ENCODE measurements at places on chromosomes 13 and 19.

- DNase-seq = no peak
These were observed 3.7 kb downstream of the NAPA start for GRCh38 chr19:47511128-47511517.

DNA sequence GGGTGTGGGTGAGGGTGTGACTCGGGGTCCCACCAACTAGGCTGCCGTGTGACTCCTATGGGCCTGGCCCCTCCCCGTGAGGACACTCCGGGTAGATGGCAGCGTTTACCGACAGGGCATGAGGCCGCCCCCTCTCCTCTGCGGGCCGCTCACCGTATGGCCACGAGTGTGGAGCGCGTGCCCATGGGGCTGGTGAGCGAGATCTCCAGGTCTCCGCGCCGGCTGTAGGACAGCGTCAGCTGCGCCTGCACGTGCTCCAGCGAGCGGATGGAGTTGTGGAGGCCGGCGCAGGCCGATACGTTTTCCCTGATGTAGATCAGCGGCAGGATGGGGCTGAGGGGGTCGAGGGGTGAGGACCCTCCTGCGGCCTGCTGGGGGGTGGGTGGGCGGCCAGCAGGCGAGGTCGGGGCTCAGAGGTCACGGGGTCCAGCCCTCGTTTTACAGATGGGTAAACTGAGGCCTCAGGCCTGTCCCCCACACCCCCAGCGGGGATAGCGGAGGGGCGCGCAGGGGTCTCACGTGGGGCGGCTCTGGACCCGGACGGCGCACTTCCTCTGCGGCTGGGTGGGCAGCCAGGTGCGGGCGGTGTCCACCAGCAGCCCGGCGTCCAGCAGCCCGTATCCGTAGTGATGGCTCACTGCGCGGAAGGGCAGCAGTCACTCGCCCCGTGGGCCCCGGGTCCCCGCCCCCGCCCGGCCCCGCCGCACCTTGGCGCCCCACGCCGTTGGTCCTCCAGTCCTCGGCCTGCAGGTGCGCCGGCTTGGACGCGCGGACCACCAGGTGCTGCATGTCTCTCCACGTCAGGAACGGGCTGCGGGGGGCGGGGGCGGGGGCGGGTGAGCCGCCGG is 4.3 kb upstream of the C19orf25 start:
- DNase-seq = no peak

DNA sequence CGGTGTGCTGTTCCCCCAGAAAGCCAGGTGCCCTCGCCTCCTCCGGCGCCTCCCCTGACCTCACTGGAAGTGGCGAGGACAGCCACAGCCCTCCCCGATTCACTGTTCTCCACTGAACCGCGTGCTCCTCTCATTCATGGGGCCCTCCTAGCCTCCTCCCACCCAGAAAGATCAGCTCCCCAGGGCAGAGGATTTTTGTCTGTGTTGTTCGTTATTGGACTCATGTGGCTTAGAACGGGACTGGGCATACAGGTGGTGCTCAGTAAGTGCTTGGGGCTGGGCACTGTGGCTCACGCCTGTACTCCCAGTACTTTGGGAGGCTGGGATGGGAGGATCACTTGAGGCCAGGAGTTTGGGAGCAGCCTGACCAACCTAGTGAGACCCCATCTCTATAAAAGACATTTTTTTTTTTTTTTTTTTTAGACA is 3.8 kb downstream of the PRTN3 start:
- no peak for DNase-seq

GRCh38 chr19:13339869-13340268 is 166.4 kb downstream of the CACNA1A start:
- no peak for DNase-seq

- DNase-seq = no peak
These were observed 8.7 kb upstream of the PCDH9 start for GRCh38 chr13:67238861-67239260.

- DNase-seq = no peak
These were observed 45.5 kb downstream of the SAE1 start for GRCh38 chr19:47176071-47176626.

DNA sequence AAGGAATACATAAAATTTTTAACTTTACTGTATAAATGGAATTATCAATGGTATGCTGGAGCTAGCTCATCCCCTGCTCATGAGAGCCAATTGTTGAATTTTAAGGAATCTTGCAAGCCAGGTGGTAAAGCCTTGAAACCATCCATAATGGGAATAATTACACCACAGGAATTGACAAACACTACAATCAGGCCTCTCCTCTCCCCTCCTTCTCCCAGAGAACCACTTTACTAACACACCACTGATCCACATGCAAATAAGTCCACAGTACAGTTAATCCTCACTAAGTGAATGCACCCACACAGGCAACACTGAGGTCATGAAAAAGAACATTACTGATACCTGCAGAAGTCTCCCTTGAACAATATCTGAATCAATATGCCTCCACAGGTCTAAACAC is 140.5 kb downstream of the KLF12 start:
- no peak for DNase-seq

Measured in activated naive CD4-positive, alpha-beta T cell treated with anti-CD3 and anti-CD28 coated beads, Interleukin-2, amount 10 ng/mL, durations not matched to agents 7 days and 5 days (primary cell).